ENCODE measurements at places on chromosomes 5 and 9.

GRCh38 chr5:6703806-6704205 is 9.4 kb upstream of the TENT4A start:
- no peak for DNase-seq

- no peak for DNase-seq
Measured at GRCh38 chr9:130129432-130130061, 42.7 kb upstream of the NCS1 start.

GRCh38 chr9:99235926-99236634 is 14.0 kb downstream of the SEC61B start:
- DNase-seq, result no peak

DNA sequence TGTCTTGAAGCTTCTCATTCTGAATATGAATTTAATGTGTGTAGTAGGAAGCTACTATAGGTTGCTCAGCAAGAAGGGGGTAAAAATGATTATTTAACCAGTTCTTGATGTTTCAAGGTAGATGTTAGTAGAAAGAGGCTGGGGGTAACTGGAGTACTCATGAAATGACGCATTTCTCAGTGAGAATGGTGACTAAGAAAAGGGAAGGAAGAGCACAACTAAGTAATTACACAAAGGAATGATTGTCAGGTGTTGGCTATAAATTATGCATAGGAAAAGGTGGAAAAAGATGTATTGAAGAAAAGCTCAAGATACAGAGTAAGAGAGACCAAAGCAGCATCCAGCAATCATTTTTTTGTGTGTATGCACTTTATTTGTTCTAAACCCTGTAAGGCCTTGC is 1.4 kb upstream of the PSIP1 start:
- no peak for DNase-seq

- DNase-seq, result no peak
Measured at GRCh38 chr9:134236935-134237629, 72.7 kb upstream of the RNU6ATAC start.

DNA sequence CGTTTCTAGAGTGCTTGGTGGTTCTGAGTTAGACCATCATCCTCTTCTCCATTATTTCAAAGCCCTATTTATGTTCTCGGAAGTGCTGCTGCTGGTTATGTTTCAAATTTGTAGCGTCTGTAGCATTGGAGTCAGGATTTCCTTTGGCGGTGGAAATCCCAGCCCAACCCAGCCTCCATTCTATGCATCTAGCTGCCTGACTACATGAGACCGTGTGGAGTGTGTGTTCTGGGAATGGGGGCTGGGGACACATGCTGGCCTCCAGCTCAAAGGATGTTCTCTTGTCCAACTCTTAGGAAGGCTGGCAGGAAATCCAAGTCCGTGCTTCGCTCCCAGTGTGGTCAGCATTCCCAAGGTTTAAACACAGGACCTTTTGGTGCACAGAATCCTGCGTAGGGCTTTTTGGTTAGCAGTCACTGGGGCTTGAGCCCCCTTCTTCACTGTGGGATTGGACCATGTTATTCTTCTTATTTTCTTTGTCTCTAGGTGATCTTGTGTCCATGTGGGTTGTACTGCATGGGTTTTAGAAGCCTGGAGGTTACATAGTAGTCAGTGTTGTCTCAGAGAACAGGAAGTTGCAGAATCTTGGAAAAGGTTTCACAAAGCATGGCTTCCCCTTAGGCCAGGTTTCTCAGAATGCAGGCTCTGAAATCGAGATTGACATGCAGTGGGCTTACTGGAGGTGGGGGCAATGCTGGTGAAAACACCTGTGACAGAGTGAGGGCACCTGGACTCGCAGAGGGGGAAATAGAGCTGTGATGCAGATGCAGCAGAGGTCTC is 132.2 kb downstream of the ARHGAP26 start:
- DNase-seq, result no peak

Data from glutamatergic neuron (in vitro differentiated cells).